Skeletal muscle cell (primary cell): ENCODE measurements at places on chromosomes 12 and 14.
A peak's percentile ranks its signal among the peaks of the same experiment; 100 is the strongest.

- DNase-seq: peak; percentile 64
Measured at GRCh38 chr14:85688006-85688405, 158.1 kb downstream of the FLRT2 start.

- DNase-seq: peak; percentile 49
Measured at GRCh38 chr14:89504602-89505313, 87.7 kb upstream of the FOXN3 start.

DNA sequence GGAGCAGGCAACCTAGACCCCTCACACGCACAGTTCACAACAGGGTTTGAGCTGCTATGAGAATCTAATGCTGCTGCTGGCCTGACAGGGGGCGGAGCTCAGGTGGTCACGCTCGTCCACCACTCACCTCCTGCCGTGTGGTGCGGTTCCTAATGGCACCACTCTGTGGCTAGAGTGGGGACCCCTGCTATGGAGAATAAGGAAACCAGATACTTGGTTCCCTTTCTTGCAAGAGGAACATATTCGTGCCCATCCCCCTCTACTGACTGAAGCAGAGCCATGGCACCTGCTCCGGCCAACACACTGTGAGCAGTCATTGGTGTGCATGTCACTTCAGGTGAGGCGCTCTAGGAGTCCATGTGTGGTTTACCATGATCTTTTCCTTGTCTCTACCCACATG is 30.4 kb upstream of the RIMBP2 start:
- DNase-seq: no peak

- no peak for DNase-seq
Measured at GRCh38 chr14:104998801-104999200, 13.2 kb downstream of the CLBA1 start.

DNA sequence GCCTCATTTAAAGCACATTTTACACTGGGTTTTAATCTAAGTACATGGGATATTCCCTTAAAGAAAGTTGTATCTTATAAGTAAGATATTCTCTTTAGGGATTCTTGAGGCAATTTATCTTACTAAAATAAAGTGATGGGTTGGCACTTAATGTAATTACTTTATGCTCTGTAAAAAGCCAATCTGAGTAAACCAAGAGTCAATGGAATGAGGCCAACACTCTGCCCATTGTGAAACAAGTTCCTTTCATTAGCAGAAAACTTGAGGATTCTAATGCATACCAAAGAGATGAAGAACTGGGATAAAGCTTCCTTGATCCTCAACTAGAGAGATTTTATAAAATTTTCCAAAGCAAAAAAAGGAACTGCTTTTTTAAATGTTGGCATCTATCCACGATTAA is 121.2 kb downstream of the METTL25 start:
- peak; percentile 31 for DNase-seq

- DNase-seq: no peak
Measured at GRCh38 chr14:34605461-34605860, 24.5 kb downstream of the SNX6 start.

DNA sequence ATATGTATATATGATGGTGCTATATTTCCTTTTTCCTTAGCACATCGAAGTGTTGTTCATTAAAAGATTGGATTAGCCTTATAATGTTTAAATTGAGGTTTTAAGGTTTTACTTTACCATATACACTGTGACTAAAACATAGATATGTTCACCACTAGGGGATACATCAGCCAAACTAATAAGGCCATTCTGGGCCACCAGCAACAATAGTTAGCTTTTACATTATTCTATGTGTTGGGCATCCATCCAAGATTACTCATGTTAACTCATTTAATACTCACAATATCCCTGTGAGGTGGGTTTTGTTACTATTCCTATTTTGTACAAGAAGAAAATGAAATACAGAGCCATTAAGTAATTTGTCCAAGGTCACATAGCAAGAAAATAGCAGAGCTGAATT is 202.6 kb upstream of the AVPR1A start:
- peak; percentile 3 for DNase-seq

DNA sequence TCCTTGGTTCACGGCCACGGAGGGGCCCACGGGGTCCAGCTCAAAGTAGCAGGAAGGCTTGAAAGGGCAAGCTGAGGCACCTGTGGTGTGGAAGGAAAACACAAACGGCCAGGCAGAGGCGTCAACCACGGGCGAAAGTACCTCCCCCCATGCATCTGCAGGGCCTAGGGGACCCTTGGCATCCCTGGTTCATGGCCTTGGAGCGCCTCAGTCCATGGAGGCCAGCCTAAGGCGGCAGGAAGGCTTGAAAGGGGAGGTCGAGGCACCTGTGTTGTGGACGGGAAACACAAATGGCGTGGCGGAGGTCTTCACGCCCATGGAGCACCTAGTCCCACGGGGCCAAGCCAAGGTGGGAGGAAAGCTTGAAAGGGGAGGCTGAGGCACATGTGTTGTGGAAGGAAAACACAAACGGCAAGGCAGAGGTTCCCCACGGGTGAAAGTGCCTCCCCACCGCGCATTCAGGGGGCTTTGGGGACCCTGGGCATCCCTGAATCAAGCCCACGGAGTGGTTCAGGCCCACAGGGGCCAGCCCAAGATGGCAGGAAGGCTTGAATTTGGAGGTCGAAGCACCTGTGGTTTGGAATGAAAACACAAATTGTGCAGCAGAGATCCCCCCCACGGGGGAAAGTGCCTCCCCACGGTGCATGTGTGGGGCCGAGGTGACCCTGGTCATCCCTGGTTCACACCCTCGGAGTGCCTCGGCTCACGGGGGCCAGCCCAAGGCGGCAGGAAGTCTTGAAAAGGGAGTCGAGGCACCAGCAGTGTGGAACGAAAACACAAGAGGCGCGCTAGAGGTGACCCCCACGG is 380.8 kb downstream of the ALG10 start:
- no peak for DNase-seq

- DNase-seq: no peak
Measured at GRCh38 chr12:19263672-19264071, 134.1 kb downstream of the PLEKHA5 start.

DNA sequence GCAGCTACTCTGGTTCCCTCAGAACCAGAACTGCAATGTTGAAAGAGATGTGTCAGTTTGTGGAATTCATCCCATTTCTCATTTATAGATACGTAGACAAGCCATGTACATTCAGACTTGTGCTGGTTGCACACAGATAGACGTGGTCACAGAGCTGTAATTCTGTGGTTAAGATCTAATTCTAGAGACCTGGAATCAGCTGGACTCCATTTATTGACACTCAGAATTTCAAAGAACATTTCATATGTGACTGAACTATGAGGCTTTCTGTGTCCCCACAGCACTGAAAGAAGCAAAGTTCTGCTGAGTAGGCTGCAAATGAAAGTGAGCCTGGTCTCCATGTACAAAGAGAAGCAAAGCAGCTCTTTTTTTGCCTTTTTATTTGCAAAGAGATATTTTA is 220.2 kb upstream of the NAV3 start:
- DNase-seq: no peak

DNA sequence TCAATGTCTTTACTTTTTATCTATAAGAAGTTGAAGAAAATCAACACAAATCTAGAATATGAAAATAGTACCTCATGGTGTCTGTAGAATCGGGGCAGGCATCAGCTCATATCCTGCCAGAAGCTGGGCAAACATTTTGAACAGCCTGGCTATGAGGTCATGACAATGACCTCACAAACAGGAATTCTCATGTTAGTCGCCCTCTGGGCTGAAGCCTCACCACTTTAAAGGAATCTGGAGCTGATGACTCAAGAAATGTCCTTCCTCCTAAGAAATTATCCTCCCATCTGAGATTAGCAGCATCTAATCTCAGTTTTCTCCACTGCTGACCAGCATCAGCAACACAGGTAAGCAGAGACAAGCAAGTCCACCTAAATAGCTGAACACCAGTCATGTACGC is 27.1 kb downstream of the CLIP1 start:
- DNase-seq: peak; percentile 64

- DNase-seq: no peak
Measured at GRCh38 chr12:95323212-95323611, 105.6 kb downstream of the VEZT start.

DNA sequence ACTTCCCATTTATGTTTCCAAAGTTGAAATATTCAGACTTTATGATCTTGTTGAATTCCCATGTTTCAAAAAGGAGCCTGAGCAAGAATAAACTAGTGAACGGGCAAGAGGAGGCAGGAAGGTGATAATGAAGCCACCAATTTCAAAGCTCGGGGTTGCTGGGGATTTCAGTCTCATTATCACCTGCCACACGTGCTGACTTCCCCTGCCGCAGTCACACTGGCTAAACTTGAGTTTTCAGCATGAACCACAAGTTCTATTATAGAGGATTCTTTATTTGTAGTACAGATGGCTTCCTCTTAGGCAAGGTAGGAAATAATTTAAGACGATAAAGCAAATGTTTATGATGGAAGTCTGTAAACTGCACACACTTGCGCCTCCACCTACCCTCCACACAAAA is 18.1 kb upstream of the DIABLO start:
- no peak for DNase-seq

DNA sequence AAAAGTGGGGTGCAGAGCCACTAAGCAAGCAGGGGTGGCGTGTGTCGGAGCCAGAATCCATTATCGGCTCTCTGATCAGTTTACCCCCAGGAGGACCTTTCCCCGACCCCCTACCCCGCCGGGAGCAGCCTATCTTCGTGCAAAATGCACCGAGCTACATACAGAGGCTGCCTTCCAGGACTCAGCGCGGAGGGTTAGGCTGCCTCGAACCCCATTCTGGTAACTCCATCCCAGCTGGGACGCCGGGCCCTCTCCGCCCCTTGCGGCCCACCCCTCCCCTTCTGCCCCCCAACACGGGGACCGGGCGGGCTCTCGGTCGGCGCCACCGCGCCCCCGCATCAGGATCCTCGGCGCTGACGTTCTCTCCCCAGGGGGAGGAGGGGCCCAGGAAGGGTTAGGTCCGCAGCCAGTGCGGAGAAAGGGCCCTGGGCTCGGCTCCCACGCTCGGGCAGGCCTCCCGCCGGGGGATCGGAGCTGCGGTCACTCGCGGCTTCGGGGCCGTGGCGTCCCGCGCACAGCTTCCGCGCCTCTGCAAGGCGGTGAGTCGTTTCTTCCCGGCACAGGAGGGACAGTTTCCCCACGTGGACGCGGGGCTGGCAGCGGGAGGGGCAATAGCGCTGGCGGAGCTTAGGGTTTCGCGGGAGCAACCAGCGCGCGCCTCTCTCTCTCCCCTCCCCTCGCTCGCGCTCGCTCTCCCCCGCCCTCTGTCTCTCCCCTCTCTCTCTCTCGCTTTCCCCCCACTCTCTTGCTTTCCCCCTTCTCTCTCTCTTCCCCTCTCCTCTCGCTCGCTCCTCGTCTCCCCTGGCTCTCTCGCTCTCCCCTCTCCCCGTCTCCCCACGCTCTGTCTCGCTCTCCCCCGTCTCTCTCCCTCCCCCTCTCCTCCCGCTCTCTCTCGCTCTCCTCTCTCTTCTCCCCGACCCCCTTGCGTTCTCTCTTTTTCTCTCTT is 12.5 kb upstream of the MAP3K9 start:
- peak; percentile 36 for DNase-seq
